A172 (cell line): ENCODE measurements at places on chromosomes 6 and 20.

DNA sequence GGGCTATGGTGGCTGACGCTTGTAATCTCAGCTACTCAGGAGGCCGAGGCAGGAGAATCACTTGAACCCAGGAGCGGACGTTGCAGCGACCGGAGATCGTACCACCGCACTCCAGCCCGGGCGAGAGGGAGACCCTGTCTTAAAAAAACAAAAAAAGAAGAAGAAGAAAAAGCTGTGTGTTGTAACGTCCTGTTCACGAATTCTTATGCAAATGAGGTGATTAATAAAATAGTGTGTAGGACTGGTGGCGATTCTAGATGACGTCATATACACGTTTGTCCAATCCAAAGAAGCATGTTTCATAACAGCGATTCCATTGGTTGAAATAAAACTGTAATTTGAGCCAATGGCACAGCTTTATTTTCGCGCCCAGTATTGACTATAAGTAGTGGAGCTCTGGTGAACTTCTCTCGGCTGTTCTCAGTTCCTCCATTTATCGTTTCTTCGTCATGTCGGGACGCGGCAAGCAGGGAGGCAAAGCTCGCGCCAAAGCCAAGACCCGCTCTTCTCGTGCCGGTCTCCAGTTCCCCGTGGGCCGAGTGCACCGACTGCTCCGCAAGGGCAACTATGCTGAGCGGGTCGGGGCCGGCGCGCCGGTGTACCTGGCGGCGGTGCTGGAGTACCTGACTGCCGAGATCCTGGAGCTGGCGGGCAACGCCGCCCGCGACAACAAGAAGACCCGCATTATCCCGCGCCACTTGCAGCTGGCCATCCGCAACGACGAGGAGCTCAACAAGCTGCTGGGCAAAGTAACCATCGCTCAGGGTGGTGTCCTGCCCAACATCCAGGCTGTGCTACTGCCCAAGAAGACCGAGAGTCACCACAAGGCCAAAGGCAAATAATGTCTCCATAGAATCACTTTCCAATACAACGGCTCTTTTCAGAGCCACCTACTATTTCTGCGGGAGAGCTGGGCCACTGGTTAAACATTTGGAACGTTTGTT is 47.0 kb downstream of the OR2B2 start:
- peak; percentile 98 for DNase-seq

DNA sequence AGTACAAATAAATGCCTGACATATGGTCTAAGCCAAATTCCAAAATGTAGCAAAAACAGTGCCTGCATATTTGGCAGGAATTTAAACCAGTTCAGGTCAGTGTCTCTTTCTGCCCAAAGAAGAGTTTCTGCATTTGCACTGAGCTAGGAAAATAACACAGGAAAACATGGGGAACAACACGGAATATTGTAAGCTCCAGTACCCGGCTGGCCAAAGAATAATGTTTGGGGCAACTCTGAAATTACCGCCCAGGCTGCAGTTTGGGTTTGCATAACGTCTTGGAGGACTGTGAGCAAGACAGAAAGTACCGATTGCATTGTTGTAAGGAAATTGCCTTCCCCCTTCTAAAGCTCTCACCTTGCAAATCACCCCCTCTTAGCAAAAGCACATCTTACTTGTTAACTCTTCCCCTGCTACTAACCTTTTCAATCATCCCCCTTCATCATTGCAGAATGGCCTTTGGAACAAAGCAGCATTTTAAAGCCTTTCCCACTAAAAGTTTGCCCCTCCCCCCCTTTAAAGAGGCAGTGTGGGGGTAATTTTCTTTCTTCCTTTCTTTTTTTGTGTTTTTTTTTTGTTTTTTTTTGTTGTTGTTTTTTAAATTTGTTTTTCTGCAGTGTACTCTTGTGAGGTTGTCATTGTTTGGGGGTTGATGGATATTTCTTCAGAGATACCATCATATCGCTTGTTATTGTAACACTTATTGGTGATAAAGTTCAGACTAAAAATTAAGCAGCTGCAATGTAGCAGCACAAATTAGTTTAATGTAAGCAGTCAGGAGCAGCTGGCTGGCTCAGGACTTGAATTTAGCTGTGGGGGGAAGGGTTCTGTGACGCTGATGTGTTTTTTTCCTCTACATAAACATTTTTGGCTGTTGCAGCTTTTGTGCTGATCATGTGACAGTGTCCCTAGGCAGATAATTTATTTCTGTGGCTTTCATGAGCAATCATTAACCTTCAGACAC is 100.0 kb upstream of the CITED2 start:
- no peak for DNase-seq

GRCh38 chr6:168623736-168624135 is 182.8 kb downstream of the SMOC2 start:
- no peak for DNase-seq

DNA sequence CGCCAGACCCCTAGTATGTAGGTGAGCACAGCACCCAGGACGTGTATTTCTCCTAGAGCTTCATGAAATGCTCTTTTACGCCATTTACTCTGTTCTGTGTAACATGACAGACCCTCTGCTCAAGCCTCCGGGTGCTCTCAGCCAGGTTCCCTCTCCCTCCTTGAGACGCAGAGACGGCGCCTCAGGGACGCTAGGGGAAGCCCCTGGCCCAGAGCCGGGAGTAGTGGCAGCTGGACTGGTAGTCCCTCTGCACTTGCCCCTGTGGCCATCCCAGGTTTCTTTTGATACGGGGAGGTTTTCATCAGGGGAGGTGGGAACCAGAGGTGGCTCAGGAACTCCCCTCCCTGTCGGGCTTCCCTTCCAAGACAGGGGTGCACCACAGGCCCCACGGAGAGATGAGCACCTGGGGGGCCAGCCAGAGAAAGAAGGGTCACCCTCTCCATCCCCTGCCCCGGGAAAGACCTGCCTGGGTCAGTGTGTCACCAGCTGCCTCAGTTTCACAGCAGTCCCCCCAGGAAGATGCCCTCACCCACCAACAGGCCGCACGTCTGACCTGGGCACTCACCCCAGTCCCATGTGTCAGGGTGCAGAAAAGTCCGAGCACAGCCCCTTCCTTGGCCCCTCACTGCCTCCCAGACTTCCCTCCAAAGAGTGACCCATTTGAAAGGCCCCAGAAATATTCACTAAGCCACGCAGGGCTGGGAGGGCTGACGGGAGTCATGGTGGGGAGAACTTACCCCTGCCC is 58.1 kb upstream of the AFDN start:
- no peak for DNase-seq

DNA sequence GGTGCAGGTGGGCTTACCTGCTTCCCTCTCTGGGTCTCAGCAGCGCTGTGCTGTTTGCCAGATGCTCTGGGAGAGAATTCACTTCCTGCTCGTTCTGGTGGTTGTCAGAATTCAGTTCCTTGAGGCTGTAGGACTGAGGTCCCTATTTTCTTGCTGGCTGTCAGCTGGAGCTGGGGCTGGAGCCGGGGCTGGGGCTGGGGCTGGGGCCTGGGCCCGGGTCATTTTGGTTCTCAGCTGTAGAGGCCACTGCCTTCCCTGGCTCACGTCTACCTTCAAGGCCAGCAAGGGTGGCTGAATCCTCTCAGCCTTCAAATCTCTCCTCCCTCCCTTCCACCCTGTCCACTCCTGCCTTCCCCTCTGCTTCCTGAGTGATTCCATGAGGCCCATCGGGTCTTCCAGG is 16.8 kb upstream of the PHACTR3 start:
- DNase-seq: no peak

DNA sequence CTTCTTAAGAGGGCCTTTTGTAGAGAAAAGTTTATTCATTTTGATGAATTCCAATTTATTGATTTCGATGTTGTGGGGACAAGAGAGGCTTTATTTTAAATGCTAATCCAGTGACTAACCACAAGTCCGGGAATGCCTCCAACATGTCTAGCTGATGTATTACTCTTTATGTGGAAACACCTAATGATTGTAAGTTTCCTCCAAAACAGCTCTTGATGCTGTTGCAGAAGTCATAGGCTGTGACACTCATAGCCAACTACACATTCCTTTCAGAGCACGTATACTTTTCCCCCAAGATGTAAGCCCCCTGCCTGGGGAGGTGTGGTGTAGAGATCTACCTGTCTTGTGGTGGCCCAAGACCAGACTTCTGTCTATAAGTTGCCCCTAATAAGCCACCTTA is 61.3 kb upstream of the RNF24 start:
- peak; percentile 95 for DNase-seq

- peak; percentile 61 for DNase-seq
Observed at GRCh38 chr6:19836799-19837510, at the start of gene ID4. Gene ID4 (plus strand): TSS chr6:19837370. CDS start chr6:19837755, 385 bp downstream.

- DNase-seq: peak; percentile 58
Observed at GRCh38 chr6:84411060-84411629, 183.7 kb upstream of the CEP162 start.

GRCh38 chr6:712805-713204 is 19.9 kb upstream of the EXOC2 start:
- no peak for DNase-seq

GRCh38 chr6:37917566-37917965 is 98.0 kb downstream of the ZFAND3 start:
- DNase-seq: no peak

DNA sequence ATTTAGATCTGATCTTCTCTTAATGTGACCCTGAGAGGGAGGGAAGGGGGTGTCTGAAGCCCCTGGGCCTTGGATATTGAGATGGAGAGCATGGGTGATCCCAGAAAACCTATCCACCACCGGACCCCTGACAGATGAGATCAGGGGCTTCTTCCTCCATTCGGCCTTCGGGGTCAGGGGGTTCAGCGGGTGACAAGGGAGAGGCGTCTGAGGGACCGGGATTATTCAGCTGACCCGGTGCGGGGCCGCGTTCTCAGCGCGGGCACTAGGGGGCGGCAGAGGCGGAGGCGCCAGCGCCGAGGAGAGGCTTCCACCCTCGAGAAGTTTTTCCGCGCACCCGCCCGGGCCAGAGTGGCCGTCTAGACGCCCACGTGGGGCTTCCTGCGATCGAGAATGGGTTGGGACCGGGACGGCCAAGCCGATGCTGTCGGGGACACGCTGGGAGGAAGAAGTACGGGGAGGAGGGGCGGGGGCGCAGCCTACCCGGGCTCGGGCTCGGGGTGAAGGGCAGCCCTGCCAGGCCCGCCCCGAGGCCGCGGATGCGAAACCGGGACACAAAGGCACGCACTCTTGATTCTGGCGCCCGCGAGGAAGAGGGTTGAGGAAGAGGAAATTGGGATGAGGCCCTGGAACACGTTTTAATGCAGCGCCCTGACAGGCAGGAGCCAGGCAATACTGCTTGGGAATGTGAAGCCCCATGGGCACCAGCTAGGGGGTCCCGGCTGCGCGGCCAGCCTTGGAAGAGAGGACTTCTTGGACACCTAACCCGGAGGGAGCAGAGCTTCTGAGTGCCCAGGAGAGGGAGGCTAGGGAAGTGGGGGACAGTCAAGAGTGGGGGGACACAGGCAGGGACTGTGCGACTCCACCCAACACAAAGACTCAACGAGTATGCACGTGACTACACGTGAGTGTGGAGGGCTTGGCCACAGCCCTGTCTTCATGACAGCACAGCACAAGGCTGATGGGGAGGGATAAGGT is 30.6 kb downstream of the COL11A2 start:
- DNase-seq: peak; percentile 36

DNA sequence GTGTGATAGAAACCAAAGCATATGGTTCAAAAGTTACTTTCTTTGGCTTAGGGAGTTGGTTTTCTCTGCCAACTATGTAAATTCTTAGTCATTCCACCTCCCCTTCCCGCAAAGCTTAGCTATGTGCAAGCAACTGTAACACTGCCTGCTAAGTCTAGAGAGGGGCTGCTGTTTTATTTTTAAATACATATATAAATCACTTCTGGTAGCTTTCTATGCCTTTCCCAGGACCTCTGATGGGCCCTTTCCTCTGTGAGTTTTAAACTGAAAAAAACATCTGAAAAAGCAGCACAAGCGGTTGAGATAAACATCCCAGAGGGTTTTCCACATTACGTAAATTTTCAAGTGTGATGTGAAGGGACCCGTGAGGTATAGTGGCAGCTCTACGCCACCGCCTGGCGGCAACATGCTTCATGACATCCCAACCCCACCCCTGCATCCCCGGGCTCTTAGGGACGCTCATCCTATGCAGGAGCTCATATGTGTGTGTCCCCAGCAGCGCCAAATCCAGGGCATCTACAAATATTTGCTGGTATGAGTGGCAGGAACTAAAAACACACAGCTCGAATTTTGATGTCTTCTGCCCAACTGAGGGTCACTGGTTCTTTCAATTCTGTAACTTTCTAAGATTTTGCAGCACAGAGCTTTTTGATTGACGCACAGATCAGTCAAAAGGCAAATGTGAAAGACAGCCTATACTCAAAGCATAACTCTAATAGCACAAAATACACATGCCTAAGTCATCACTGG is 12.7 kb downstream of the SAYSD1 start:
- no peak for DNase-seq

DNA sequence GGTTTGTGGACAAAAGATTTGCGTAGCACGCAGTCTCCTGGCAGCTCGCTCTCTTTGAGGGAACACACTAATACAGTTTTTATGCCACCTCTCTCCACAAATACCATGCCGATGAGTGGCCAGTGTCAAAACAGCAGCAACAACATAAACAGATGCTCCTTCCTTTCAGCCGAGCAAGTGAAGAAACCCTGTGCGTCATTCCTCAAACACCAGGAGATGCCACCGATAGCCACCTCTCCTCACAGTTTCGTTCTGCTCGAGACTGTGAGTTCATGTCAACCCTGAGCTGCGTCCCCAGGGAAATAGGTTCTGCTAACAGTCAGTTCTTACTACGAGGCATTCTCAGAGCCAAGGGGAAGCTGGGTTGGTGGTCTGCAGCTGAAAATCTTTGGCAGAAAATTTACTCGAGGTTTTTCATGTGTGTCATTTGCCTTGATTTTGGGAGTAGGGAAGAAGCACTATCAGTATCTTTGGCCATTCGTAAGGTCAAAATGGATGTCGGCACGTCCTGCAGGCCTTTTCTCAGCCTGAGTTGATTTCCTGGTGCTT is 59.9 kb downstream of the EYA2 start:
- DNase-seq: peak; percentile 94

DNA sequence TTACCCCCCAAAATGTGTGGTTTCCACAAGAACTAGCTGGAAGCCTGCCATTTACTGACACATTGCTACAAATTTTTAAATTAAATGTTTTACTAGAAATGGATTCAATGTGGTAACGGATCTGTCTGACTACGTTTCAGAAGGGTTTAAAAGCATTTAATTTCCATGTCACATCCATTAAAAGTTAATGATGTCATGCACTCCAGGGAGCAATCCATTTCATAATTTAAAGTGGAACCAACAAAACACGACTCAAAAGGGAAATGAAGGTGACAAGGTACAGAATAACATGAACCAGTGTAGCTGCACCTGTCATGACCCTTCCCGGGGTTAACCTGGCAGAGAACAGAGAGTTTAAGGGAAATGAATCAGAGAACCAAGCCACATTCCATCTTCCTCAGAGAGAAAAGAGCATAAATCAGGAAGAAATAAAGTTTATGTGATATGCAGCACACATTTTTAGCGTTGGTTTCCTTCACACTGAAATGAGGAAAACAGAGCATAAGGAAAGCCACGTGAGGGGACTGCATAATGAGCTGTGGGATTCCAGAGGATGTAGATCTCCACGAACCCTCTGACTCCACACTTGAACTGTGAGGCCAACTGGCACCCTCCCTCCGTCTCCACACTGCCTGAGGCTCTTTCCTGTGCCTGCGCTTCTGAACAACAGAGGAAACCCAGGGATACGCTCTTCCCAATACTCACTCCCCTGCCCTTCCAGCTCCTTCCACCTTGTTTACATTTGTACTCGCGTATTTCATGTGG is 170.3 kb upstream of the AHI1 start:
- DNase-seq: peak; percentile 57
